ENCODE measurements at places on chromosomes 2 and 18. TPM values are rescaled to one million over a fixed set of nuclear protein-coding genes. Genes with fewer than 3 reads are reported as not detected.

DNA sequence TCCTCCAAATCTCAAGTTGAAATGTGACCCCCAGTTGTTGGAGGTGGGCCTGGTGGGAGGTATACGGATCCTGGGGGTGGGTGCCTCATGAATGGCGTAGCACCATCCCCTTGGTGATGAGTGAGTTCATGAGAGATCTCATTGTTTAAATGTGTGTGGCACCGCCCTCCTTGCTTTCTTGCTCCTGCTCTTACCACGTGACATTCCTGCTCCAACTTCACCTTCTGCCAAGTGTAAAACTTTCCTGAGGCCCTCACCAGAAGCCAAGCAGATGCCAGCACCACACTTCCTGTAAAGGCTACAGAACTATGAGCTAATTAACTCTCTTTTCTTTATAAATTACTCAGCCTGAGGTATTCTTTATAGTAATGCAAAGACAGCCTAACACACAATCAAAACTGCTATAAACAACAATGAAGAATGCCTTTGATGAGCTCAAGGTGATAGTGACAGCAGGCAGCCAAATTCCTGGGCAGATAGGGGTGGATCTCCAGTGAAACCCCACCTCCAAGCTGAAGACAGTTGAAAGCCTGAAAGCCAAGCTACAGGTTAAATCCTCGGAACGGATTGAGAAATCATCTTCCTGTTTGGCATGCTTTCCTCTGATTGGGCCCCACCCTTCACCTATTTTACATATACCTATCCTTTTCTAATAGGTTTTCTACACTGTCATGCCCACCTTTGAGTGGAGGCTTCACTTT lies 26.9 kb downstream of the MCEE start:
- DNase-seq, result no peak

DNA sequence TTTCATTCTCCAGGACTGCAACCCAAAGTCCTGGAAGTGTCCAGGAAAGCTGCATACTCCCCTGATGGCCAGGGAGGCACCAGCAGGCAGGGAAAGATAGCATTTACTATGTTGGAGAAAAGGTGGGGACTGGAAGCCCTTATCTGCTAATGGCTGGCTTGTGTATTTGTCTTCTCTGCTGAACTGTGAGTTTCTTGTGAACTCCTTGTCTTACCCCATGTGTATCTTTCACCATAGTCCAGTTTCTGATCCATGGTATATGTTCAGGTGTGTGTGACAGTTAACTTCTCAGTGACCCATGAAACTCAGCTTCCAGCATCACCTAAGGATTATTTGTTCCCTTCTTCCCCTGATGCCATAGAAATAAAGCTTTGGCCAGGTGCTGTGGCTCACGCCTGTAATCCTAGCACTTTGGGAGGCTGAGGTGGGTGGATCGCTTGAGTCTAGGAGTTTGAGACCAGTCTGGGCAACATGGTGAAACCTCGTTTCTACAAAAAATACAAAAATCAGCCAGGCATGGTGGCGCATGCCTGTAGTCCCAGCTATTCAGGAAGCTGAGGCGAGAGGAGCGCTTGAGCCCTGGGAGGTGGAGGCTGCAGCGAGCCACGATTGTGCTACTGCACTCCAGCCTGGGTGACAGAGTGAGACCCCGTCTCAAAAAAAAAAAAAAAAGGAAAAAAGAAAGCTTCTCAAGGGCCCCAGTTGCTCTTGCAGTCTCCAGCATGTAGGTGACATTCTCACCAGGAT lies 112.8 kb upstream of the MAP4K3 start:
- no peak for DNase-seq

GRCh38 chr2:207847807-207848544 lies 78.3 kb upstream of the FZD5 start:
- DNase-seq, result no peak

DNA sequence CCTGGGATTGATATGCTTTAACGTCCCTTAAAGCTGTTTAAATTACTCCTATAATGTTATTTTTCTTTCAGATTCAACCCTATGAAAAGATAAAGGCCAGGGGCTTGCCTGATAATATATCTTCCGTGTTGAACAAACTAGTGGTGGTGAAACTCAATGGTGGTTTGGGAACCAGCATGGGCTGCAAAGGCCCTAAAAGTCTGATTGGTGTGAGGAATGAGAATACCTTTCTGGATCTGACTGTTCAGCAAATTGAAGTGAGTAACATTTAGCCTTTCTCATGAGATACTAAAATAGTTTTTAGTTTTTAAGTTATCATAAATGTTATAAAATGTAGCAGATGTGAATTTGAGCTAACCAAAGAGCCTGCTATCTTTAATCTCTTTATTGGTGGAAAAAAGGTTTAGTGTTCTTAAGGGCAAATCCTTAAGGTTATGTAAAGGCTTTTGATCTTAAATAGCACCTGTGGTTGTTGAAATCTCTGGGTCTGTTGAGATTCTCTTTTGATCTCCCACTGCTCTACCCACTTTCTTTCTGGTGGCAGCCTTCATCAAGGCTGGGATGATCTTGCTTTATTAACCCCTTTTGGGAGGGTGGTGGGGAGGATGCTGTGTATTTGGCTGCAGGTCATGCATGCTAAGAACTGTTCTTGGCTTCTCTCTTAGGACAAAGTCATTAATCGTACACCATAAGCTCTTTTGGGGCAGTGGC lies 40.9 kb downstream of the UGP2 start:
- DNase-seq, result no peak

Gene ARHGAP28
- 15.7 TPM for total RNA-seq

Gene PARD6G
- total RNA-seq, result 6.5 TPM

Gene STPG4
- not detected for total RNA-seq

Gene TMEM247
- not detected for total RNA-seq
